ENCODE measurements at places on chromosomes 5 and 9.
A peak's percentile ranks its signal among the peaks of the same experiment; 100 is the strongest.

- H3K27ac ChIP-seq: no peak overlapping the region
- no peak overlapping the region for H3K4me3 ChIP-seq
- H3K36me3 ChIP-seq: no peaks in the 10 kb centered on the region
- DNase-seq: no peak
These were observed 77.5 kb upstream of the FBN2 start for GRCh38 chr5:128615578-128615977.

- no peaks in the 10 kb centered on the region for H3K4me1 ChIP-seq
- no peaks in the 10 kb centered on the region for H3K36me3 ChIP-seq
- H3K27me3 ChIP-seq: no peaks in the 10 kb centered on the region
- DNase-seq: no peak
These were observed 344.5 kb downstream of the PRR16 start for GRCh38 chr5:120808606-120809005.

GRCh38 chr9:77325058-77325457 lies 147.7 kb downstream of the VPS13A start:
- H3K27me3 ChIP-seq: no peaks in the 10 kb centered on the region
- no peaks in the 10 kb centered on the region for H3K4me1 ChIP-seq
- H3K27ac ChIP-seq: no peak overlapping the region
- no peak for DNase-seq

DNA sequence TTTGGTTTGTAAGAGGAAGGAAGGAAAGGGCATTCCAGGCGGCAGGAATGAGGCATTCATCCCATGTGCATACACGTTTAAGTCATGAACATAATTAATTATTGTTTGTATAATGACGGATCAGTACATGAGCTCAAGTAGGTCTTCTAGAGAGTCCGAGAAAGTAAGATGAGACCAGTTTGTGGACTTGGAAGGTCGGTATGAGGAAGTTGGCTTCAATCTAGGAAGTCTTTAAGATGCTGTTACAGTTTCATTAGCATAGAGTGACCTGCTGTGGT lies 2.1 kb downstream of the GTF3C4 start:
- H3K36me3 ChIP-seq: no peaks in the 10 kb centered on the region
- peak overlapping the region; percentile 71 for H3K4me3 ChIP-seq
- peaks cover 28% of the 10 kb centered on the region for H3K4me1 ChIP-seq
- DNase-seq: no peak
- H3K27ac ChIP-seq: no peak overlapping the region

- H3K36me3 ChIP-seq: no peaks in the 10 kb centered on the region
- peaks cover 30% of the 10 kb centered on the region for H3K4me1 ChIP-seq
- H3K4me3 ChIP-seq: no peak overlapping the region
- no peak overlapping the region for H3K27ac ChIP-seq
These were observed 11.8 kb upstream of the ACTBL2 start for GRCh38 chr5:57494104-57495098.

- H3K27me3 ChIP-seq: no peaks in the 10 kb centered on the region
- no peaks in the 10 kb centered on the region for H3K4me1 ChIP-seq
- no peak overlapping the region for H3K27ac ChIP-seq
- H3K4me3 ChIP-seq: no peak overlapping the region
- DNase-seq: no peak
These were observed 388.0 kb upstream of the IRX2 start for GRCh38 chr5:3139499-3139931.

- H3K4me1 ChIP-seq: no peaks in the 10 kb centered on the region
- no peak overlapping the region for H3K27ac ChIP-seq
- H3K27me3 ChIP-seq: no peaks in the 10 kb centered on the region
- H3K4me3 ChIP-seq: no peak overlapping the region
These were observed 13.2 kb downstream of the GZMK start for GRCh38 chr5:55037046-55037771.

DNA sequence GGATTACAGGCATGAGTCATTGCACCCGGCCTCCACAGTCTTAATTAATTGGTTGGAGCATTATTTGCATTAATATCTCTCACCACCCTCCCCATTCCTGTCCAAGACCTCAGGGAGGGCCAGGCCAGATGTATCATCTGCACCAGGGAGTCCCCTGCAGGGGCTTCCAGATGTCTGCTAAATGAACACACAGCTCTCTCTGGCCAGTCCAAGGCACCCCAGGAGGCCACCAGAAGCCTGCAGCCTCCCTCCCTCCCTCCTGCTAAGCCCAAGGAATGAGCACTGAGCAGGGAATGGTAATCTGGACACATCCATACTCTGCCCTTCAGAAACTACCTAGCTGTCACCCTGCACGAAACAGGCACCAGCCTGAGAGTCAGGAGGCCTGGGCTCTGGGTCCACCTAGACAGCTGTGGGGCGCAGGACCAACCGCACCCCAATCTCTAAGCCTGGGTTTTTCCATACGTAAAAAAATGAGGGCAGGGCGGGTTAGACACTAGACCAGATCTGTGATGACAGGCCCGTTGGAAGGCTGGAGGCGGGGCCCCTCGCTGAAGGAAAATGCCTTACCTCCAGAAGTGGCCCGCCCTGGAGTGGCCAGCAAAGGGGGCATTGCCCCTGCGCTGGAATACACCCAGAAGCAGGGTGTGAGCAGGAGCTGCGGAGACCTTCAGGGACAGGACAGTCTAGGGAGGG lies 8.3 kb downstream of the CIZ1 start:
- peaks cover 91% of the 10 kb centered on the region for H3K36me3 ChIP-seq
- H3K4me1 ChIP-seq: no peaks in the 10 kb centered on the region
- H3K27me3 ChIP-seq: no peaks in the 10 kb centered on the region
- no peak overlapping the region for H3K27ac ChIP-seq

- no peak for DNase-seq
- no peaks in the 10 kb centered on the region for H3K27me3 ChIP-seq
- H3K27ac ChIP-seq: no peak overlapping the region
- no peaks in the 10 kb centered on the region for H3K4me1 ChIP-seq
- no peaks in the 10 kb centered on the region for H3K36me3 ChIP-seq
These were observed 28.1 kb upstream of the SPINK4 start for GRCh38 chr9:33211695-33212393.

GRCh38 chr9:88975966-88976889 lies 15.0 kb upstream of the S1PR3 start:
- no peaks in the 10 kb centered on the region for H3K36me3 ChIP-seq
- H3K27me3 ChIP-seq: no peaks in the 10 kb centered on the region
- no peak overlapping the region for H3K27ac ChIP-seq
- peaks cover 11% of the 10 kb centered on the region for H3K4me1 ChIP-seq

GRCh38 chr9:2686911-2687310 lies 30.4 kb upstream of the KCNV2 start:
- no peaks in the 10 kb centered on the region for H3K27me3 ChIP-seq
- peaks cover 8% of the 10 kb centered on the region for H3K4me1 ChIP-seq
- no peaks in the 10 kb centered on the region for H3K36me3 ChIP-seq
- no peak overlapping the region for H3K27ac ChIP-seq
- H3K4me3 ChIP-seq: no peak overlapping the region

DNA sequence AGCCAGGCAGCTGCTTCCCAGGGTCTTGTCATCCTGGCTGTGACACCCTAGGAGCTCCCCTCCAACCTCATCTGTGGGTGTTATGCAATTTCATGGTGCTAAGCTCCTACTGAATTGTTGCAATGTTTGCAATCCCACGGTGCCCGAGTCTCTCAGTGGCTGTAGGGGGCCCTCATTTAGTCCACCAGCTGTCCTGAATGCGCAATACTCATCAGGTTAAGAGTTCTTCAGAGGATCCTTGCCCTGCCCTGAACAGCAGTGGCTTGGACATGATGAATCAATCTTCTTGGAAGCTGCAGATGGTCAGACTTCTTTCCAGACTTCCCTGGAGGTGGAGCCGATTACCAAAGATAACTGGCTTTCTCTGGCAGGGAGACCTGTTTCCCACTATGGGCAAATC lies 584.1 kb downstream of the CCDC171 start:
- peak; percentile 43 for DNase-seq
- no peak overlapping the region for H3K4me3 ChIP-seq
- no peaks in the 10 kb centered on the region for H3K36me3 ChIP-seq
- H3K27me3 ChIP-seq: no peaks in the 10 kb centered on the region
- no peaks in the 10 kb centered on the region for H3K4me1 ChIP-seq
- peak overlapping the region; percentile 31 for H3K27ac ChIP-seq

DNA sequence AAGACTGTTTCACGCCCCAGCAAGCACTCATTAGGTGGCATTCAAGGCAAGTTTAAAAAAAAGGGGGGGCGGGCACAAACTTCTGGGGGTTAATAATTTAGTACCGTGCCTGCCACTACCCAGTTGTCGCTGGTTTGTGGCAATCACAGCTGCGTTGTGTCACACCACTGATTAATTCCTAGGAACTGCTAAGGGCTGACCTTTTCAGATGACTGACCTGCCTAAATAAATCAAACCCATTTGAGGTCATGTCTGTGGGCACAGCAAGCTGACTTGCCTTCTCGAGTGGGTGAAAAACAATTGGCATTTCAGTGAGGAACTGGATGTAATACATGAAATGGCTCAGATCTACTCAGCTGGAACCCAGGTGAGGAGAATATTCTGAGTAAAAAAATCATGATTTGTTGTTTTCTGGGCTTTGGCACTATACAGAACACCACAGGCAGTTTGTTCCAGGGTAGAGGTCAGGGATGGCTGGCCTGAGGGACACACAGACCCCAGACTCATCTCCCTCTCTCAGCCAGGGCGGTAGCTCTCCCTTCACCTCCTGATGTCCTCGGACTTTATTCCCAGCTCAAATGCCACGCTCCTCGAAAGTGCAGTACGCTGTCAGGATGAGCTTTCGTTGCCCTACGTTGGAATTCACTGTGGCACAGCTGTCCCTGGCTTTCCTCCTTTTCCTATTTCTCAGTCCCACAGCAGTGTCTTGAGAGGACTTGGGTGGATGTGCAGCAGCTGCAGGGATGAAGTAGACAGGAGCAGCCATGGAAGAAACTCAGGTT lies 15.5 kb upstream of the MGAT1 start:
- peak overlapping the region; percentile 88 for H3K27ac ChIP-seq
- no peaks in the 10 kb centered on the region for H3K36me3 ChIP-seq

GRCh38 chr5:142283304-142283703 lies 41.5 kb downstream of the SPRY4 start:
- H3K4me3 ChIP-seq: no peak overlapping the region
- no peaks in the 10 kb centered on the region for H3K36me3 ChIP-seq
- no peak overlapping the region for H3K27ac ChIP-seq
- DNase-seq: no peak
- H3K4me1 ChIP-seq: peaks cover 41% of the 10 kb centered on the region
- no peaks in the 10 kb centered on the region for H3K27me3 ChIP-seq

DNA sequence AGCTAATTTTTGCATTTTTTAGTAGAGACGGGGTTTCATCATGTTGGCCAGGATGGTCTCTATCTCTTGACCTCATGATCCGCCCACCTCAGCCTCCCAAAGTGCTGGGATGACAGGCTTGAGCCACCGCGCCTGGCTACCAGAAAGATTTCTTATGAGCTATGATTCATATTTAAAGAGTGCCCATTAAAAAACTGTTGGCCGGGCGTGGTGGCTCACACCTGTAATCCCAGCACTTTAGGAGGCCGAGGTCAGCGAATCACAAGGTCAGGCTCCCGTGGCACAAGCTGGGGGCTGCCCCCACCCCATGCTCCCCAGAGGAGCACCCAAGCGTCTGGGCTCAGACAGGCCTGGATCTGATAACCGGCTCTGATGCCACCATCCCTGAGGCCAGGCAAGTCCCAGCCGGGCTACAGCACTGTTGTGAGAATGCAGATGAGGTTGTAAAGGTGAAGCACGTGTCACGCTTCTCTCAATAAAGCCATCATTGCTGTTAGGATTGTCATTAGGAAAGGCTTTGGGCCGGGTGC lies 13.9 kb downstream of the QRFP start:
- H3K27me3 ChIP-seq: no peaks in the 10 kb centered on the region
- peaks cover 100% of the 10 kb centered on the region for H3K36me3 ChIP-seq
- no peak overlapping the region for H3K27ac ChIP-seq
- H3K4me1 ChIP-seq: no peaks in the 10 kb centered on the region
- no peak overlapping the region for H3K4me3 ChIP-seq
- DNase-seq: no peak

DNA sequence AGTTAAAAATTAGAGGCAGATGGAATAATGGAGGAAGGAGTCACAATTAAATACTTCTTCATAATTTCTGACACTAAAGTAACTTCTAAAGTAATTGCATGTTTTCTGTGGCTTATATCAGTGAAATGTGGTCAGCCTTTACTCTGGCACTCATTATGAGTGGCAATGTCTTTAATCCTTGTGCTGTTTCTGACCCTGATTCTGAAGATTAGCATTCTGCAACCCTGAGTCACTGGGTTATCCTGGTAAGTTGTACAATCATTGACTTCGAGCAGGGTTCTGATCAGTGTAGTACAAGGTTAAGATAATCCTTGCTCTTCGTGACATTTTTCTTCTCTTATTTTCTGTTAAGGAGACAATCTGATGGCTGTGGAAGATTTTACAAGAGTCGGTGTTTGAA lies 379.4 kb upstream of the RORB start:
- no peaks in the 10 kb centered on the region for H3K4me1 ChIP-seq
- no peaks in the 10 kb centered on the region for H3K27me3 ChIP-seq
- H3K27ac ChIP-seq: no peak overlapping the region
- no peaks in the 10 kb centered on the region for H3K36me3 ChIP-seq

GRCh38 chr5:136188859-136189258 lies 4.1 kb downstream of the SMIM32 start:
- no peaks in the 10 kb centered on the region for H3K27me3 ChIP-seq
- H3K36me3 ChIP-seq: no peaks in the 10 kb centered on the region
- no peak for DNase-seq
- no peak overlapping the region for H3K4me3 ChIP-seq
- no peak overlapping the region for H3K27ac ChIP-seq

DNA sequence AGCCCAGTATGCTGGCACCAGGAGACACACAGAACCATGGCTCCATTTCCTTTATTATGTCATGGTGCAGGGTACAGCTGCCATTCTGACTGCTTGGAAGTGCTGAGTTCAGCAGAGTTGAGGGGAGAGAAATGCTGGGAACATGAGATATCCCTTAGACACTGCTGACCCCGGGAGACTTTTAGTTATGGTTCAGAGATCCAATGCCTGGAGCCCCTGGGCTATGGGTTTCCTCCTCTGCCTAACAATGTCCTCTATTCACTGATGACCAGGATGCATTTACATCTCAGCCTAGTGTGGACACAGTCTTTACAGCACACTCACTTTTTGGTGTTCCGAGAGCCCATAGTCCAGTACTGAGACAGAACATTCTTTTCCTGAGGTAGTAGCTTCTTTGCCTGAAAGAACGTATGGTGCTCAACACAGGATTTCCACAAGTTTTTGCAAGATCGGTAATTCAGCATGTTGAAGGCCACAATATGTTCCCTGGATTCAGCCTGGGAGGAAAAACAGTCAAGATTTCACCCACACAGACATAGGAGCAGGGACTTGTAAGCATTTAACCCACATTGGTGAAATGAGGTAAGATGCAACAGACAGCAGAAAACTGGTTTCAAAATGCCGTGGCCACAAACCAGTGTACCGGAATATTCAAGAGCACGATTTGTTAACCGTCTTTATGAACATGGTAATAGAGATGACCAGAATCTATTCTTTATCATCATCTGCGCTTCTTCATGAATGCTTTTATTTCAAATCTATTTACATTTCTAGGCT lies 71.3 kb downstream of the PTPN3 start:
- peaks cover 19% of the 10 kb centered on the region for H3K4me1 ChIP-seq
- DNase-seq: no peak
- no peak overlapping the region for H3K27ac ChIP-seq
- H3K4me3 ChIP-seq: no peak overlapping the region

- no peak overlapping the region for H3K27ac ChIP-seq
- H3K4me1 ChIP-seq: no peaks in the 10 kb centered on the region
- no peaks in the 10 kb centered on the region for H3K36me3 ChIP-seq
- H3K27me3 ChIP-seq: no peaks in the 10 kb centered on the region
- DNase-seq: no peak
These were observed 141.6 kb downstream of the NR3C1 start for GRCh38 chr5:143261748-143262392.
